IgD-negative memory B cell (primary cell): ENCODE measurements at places on chromosomes 2 and 18. TPM values are rescaled to one million over a fixed set of nuclear protein-coding genes. Genes with fewer than 3 reads are reported as not detected.

GMCL1 gene
- polyA plus RNA-seq = 25.7 TPM

GPR35 gene
- polyA plus RNA-seq = not detected

NEU4 gene
- not detected for polyA plus RNA-seq

LINC00305 gene
- polyA plus RNA-seq = not detected

IL36G gene
- polyA plus RNA-seq = not detected

SP110 gene
- polyA plus RNA-seq = 273 TPM

CENPA gene
- not detected for polyA plus RNA-seq

MFSD2B gene
- polyA plus RNA-seq = not detected

ASXL3 gene
- not detected for polyA plus RNA-seq

POMC gene
- polyA plus RNA-seq = 10.1 TPM

C2orf78 gene
- not detected for polyA plus RNA-seq
